ENCODE measurements at places on chromosomes 2 and 18. TPM values are rescaled to one million over a fixed set of nuclear protein-coding genes. Genes with fewer than 3 reads are reported as not detected.

DNA sequence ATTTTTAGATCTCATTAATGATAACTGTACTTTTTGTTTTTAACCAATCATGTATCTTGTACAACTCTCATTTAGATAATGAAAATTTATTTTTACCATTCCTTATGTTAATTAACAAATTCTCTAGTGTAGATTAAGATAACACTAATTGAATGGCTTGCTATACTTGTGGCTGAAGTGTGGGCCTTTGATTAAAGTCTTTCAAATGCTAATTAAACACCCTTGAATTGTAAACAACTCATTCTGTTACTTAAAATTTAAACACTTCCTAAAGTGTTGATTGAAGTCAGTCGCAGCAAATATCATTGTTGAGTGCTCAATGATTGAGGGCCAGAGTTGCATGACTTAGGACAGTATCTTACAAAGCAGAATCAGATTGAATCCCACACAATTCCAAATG is 109.8 kb upstream of the GULP1 start:
- DNase-seq = no peak

The HNMT gene
- total RNA-seq = 1.5 TPM

DNA sequence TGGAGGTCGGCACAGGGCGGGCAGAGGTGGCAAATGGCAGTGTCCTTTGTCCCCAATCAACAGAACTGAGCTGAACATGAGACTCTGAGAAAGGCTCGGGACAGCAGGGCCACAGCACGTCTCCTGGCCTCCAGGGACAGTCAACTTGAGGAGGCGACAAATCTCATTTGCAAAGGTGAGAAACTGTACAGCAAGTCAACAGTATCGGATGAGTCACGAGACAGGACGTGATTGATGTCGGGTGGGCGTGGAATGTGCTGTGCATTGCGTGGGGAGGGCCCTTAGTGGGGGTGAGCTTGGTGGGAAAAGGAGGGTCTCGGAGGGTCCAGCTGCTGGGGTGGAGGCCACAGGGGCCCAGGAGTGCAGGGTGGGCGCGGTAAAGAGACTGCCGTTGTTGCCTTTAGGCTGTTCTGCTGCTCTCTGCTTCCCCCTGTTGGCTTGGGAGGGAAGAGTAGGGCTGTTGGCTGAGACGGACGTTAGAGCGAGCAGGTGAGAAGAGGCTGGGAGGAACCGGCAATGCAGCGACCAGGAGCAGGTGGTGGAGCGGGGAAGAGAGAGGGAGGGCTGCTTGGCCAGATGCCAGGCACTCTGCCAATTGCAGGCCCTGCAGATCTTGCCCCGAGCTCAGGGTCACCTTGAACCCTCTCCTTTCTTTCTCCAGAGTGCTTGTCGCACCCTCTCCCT is 164.3 kb downstream of the BCL2 start:
- DNase-seq = peak; percentile 77

DNA sequence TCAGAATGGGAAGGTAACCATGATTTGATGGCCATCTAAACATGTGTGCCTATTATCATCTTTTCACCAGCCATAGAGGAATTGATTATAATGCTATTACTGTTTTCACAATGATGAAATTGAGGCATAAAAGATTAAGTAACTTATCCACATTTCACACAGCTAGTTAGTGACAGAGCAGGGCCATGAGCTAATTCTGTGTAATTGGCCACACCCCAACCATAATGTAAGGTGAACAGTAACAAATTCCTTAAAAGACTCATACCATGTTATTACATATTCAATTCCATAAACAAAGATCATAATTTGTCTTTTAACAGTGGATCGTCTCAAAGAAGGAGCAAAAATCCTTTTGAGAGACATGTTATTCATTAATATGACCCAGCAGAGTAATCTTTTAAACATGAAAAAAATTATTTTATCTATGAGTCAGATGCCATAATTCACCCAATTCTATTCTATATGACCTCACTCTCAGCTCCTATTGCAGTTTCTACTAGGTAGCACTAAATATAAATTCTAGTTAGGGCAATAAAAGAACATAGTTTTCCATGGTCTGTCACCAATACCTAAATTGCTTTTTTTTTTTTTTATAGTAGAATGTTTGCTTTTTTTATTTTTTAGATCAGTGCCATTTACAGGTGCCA is 475.8 kb upstream of the SLC39A10 start:
- no peak for DNase-seq

The ALLC gene
- total RNA-seq = not detected

- DNase-seq = no peak
These were observed 758.1 kb upstream of the SALL3 start for GRCh38 chr18:78221496-78221895.

All from natural killer cell (primary cell).